ENCODE measurements at places on chromosomes 1 and 21. TPM values are rescaled to one million over a fixed set of nuclear protein-coding genes. Genes with fewer than 3 reads are reported as not detected.

FAM43B gene
- total RNA-seq = 4.6 TPM

GPR25 gene
- not detected for total RNA-seq

CACNA1S gene
- not detected for total RNA-seq

SIKE1 gene
- total RNA-seq = 15.2 TPM

CFAP45 gene
- 0.46 TPM for total RNA-seq

EDN2 gene
- 18.3 TPM for total RNA-seq

CSF1 gene
- 18.1 TPM for total RNA-seq

CELF3 gene
- total RNA-seq = not detected

NCAM2 gene
- total RNA-seq = not detected

DIPK1A gene
- total RNA-seq = 8.8 TPM

PRELP gene
- total RNA-seq = not detected

Data from A549 treated with ZK216348 at 1 μM for 4 hours (cell line).